ENCODE measurements at places on chromosomes 12 and 14.

GRCh38 chr12:63040526-63041220, 105.7 kb upstream of the PPM1H start:
- no peak for DNase-seq

GRCh38 chr14:93219103-93219726, 12.2 kb downstream of the UBR7 start:
- no peak for DNase-seq

DNA sequence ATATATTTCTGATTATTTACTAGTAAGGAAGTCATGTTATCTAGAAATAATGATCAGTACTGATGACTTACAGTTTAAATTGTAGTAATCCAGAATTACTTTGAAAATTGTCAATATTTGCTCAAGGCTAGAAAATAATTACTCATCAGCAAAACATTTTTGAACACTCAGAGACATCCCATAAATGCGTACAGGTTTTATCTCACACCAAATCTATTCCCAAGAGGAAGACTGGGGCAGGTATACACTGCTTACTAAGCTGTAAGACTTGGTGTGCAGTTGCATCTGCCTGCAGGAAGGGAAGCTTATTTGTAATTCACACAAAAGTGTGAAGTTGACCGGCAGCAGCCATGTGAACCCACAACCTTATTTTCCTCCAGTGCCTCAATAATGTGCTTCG, 146.4 kb downstream of the CCER1 start:
- no peak for DNase-seq

GRCh38 chr12:53845932-53846331, 92.7 kb upstream of the HOXC13 start:
- no peak for DNase-seq

GRCh38 chr12:56188778-56189098, 545 bp downstream of the SMARCC2 start:
- no peak for DNase-seq

- DNase-seq, result no peak
Measured at GRCh38 chr12:7059780-7060179, 738 bp upstream of the C1S start.

DNA sequence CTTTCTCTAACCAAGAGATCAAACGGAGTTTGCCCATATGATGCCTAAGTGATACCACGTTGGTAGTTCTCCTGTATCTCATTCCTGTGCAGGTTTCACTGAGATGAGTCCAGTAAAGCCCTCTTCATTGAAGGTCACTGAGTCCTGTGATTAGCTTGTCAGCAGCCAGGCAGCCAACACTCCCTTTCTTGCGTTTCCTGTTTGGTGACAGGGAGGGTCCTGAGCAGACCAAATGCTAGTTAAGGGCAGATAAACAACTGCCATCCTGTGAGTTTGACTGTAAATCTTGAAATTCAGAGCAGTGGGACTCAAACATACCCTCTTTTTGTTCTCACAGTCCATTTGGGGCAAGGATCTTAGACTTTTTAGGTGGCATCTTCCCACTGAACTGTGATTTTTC, 39.4 kb downstream of the ZNF641 start:
- DNase-seq, result no peak

GRCh38 chr12:62783881-62784280, 151.1 kb downstream of the PPM1H start:
- no peak for DNase-seq

DNA sequence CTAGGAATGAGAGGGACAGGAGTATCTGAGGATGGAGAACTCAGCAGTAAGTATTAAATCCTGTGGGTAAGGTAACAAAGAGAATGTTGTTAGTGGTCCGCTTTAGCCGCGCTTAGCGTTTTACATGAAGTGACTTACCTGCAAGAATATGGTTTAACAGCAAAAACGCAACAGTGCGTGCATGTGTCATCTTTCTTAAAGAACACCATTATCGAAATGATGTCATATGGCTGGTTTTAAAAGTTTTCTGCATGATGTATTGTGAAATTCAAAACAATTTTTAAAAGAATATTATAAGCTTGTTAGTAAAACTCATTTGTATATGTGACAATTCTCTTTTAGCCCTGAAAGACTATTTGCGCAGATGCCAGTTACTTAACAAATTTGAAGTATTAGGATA, 1.7 kb downstream of the LEMD3 start:
- DNase-seq, result no peak

GRCh38 chr14:79665556-79665955, 545.7 kb downstream of the DIO2 start:
- no peak for DNase-seq

DNA sequence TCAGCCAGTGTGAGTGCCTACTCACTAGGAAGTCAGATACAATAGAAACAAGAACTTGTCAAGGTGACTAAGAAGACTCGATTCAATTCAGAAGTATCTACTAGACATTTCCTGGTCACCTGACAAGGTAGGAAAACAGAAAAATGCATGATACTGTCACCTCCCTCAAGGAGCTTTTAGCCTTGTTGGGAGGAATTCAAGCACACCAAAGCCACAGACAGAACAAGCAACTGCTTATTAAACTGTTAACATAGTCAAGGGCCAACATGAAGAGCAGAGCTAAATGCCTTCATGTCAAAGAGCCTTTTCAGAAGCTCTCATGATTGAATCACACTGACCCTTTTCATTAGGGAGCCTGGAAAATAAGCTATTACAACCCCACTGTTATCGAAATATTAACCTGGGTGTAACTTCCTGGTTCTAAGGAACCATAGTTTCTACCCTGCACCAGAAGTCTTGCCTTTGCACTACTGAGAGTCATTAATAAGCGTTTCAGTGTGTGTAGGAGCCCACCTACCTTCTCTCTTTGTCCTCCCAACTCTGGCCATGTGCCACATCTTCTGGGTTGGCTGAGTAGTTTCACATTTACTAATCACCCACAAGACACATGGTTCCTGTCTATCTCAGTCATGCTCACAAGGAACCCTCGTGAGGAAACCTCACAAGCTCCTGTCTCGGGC, 31.0 kb upstream of the LGALS3 start:
- no peak for DNase-seq

GRCh38 chr12:91007531-91008290, 2.9 kb upstream of the EPYC start:
- DNase-seq, result no peak

DNA sequence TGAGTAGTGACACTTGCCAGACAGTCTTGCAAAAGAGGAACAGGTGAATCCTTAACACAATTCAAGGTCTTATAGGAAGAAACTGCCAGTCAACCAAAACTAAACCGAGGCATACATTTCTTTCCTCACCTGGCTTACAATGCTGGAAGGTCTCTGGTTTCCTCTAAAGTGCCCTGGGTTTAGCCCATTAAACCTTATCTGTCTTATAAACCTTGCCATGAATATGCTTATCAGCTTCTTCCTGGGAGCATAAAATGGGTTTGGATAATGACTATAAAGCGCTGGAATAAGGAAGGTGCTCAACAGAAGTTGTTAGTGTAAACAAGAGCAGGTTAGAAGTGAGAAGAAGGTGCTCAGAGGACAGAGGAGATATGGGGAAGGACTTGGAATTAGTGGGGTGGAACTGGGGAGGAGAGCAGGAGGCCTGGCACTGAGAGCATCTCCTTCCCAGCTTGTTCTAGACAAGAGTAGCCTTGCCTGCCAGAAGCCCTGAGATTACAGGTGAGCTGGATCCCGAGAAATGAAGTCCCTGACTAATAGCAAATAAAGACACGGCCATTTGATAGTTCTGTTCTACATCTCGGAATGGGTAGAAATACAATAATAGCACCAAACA, 14.1 kb upstream of the GPRC5A start:
- no peak for DNase-seq

DNA sequence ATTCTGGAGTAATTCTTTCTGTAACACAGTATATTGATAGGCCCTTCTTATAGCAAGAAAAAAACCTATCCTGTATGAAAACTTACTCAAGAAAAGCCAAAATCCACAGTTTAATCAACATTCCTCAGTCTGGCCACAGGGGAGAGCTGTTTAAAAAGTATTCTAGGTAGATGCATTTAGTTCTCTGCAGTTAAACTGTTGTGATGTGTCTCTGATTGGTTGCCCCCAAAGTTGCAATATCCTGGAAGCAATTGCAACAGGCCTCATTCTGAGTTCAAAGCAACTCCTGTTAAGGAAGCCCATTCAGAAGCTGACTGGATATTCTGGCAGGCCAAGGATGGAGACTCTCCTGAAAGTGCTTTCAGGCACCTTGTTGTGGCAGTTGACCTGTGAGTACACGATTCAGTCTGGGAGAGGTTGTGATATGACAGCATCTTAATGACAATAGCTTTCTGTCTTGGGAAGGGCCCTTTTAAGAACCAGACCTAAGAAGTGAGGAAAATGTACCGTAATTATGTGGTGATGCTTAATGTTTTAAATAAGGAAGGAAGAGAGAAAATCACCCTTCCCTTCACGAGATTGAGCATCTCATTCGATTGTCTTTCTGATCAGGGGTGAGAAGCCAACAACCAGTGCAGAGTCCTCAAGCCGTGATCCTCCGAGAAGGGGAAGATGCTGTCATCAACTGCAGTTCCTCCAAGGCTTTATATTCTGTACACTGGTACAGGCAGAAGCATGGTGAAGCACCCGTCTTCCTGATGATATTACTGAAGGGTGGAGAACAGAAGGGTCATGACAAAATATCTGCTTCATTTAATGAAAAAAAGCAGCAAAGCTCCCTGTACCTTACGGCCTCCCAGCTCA, 420.7 kb downstream of the DAD1 start:
- no peak for DNase-seq

DNA sequence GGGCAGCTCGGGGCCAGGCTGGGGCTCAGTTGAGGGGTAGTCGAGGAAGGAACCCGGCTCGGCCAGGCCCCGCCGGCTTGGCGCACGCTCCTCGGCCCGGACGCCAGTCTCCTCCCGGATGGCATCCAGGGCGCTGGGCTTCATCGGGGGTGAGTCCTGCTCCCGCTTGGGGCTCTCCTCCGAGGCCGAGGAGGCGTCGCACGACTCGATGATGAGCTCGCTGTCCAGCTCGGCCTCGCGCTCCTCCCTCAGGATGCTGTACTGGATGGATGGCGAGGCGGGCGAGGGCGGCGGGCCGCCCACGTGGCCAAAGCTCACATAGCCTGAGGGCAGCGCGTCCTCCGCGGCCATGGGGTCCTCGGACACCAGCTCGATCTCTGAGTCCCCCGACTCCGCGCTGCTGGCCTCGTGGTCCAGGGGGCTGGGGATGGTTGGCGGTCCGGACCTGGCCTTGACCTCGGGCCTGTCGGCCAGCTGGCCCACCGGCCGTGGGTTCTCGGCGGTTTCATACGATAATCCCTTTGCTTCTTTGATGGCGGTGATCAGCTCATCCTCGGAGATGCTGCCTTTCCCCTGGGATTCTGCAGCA, 143.4 kb downstream of the RTN1 start:
- DNase-seq, result no peak

GRCh38 chr14:68757618-68758081, 35.2 kb downstream of the ZFP36L1 start:
- no peak for DNase-seq

- DNase-seq, result no peak
Measured at GRCh38 chr12:62848418-62848817, 86.5 kb downstream of the PPM1H start.

DNA sequence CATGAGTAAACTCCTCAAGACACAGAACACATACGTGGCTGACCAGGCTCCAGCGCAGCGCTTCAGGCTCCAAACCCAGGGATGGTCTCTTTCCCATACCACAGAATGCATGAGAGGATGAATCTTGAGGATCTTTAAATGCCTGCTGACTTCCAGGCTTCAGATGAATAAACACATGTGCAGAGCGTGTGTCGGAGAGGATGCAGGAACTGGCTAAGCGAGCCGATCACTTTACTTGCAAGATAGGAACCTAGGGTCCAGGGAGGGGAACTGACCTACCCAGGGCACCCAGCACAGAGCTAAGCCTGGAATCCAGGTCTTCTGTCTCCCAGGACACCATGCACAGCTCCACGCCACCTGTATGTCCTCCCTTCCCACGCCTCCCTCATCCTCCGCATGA, 209.8 kb downstream of the BCL11B start:
- no peak for DNase-seq

DNA sequence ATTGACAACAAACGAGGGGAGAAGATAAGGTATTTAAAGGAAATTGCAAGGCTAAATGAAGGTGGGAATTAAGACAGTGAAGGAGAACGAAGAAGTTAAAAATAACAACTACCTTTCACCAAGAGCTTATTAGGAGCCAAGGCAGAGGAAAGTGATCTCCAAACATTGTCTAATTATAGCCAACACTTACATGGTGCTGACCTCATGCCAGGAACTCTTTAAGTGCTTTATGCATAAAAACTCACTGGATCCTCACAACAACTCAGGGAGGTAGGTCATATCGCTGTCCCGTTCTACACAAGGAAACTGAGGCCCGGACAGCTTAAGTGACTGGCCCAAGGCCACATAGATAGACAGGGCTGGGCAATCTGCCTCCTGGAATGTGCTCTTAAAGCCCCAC, 19.5 kb downstream of the TAMALIN start:
- DNase-seq, result no peak

DNA sequence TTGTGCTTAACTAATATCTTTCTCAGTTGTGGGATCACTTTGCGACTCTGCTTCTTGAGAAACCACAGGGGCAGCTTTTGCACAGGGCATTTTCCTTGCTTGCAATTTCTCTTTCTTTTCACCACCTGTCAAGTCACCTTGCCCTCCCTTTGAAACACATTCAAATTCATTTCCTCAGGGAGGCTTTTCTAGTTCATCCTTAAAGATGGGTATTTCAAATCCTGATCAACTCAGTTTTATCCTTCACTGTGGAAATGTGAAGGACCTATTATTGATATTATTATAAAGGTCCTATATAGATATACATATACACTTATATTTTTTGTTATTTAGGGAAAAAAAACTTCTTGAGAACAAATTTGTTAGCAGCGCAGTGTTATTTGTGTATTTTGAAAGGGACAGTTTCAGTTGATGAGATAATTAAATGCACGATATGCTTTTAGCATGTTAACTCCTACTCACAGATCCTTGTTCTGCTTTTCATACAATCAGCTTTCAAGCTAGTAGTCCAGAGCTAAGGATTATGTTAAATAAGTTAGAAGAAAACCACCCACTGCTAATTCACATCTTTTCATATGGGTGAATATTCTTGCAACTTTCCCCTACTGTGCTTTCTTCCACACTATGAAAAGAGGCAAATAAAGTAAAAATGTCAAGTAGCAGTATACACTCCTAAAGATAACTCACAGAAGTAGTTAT, 501.4 kb upstream of the RGS6 start:
- no peak for DNase-seq

- DNase-seq, result no peak
Measured at GRCh38 chr12:56286044-56286830, 13.9 kb downstream of the CS start.

GRCh38 chr12:52774629-52775250, 2.4 kb downstream of the KRT76 start:
- no peak for DNase-seq

- DNase-seq, result no peak
Measured at GRCh38 chr14:61213920-61214319, 67.2 kb downstream of the TMEM30B start.

- DNase-seq, result no peak
Measured at GRCh38 chr14:23577004-23577681, 1.4 kb downstream of the JPH4 start.

- DNase-seq, result no peak
Measured at GRCh38 chr12:121611306-121611705, 15.0 kb upstream of the ORAI1 start.

GRCh38 chr12:102953221-102953620, 4.3 kb upstream of the ASCL1 start:
- DNase-seq, result no peak
